ENCODE measurements at places on chromosomes 5 and 9.

GRCh38 chr5:122985954-122986721 lies 50.4 kb downstream of the PPIC start:
- DNase-seq, result no peak

GRCh38 chr9:124776618-124776953 lies 347 bp upstream of the OLFML2A start:
- no peak for DNase-seq

DNA sequence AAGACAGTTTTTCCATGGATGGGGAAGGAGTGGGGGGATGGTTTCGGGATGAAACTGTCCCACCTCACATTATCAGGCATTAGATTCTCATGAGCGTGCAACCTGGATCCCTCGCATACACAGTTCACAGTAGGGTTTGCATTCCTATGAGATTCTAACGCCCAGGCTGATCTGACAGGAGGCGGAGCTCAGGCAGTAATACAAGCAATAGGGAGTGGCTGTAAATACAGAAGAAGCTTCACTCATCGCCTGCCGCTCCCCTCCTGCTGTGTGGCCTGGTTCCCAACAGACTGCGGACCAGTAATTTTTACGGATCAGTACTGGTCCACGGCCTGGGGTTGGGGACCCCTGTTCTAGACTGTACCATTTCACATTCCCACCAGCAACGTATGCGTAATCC lies 68.3 kb upstream of the OTULINL start:
- no peak for DNase-seq

GRCh38 chr9:74672237-74672636 lies 175.1 kb downstream of the RORB start:
- DNase-seq, result no peak

GRCh38 chr9:131348631-131349521 lies 45.0 kb upstream of the PRRC2B start:
- DNase-seq, result no peak

GRCh38 chr9:129561594-129562281 lies 59.2 kb downstream of the C9orf50 start:
- DNase-seq, result no peak

DNA sequence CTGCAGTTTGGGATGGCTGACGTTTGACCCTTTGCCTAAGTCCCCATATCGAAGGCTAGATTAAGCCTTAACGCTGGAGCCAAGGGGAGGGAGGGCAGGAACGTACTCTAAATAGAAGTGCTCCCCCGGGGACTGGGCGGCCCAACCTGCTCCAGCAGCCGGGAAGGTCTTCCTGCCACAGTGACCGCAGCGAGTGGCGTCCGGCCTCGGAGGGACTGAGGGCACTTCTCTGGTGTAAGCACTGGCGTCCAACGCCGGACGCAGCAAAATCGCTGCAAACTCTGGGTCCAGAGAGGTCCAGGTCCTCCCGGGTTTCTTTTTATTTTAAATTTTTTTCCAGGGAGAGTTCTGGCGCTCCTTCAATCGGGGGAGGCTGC lies 505 bp upstream of the ACER2 start:
- DNase-seq, result no peak

DNA sequence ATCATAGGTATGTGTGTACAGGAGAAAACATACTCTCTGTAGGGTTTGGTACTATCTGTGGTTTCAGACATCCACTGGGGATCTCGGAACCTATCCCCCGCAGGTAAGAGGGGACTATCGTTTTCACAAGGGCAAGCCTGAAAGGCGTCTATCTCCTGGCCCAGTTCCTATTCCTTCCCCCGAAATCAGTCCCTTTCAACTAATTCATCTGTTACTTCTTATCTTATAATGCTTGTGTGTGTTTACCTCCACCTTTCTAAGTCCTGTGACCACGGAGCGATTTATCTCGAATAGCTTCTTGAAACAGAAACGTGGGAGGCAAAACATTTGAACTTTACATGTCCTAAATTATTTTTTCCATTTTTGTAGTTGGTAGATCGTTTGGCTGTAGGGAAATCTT lies 11.4 kb downstream of the ABO start:
- no peak for DNase-seq

DNA sequence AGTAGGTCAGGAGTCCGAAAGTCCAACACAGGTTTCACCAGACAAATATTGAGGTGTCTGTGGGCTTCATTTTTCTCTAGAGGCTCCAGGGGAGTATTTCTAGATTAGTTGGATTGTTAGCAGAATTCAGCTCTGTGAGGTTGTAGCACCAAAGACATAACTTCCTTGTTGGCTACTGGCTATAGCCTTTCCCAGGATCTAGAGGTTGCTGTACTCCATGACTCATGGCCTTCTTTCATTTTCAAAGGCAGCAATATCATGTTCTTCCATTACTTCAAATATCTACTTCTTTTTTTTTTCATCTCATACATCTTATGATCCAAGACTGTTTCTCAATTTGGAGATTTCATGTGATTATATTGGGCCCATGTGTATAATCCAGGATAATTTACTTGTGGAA lies 404.0 kb upstream of the FAM174A start:
- no peak for DNase-seq

- peak; percentile 45 for DNase-seq
Measured at GRCh38 chr9:114285166-114285867, 37.6 kb upstream of the ORM1 start.

GRCh38 chr9:78320875-78321496 lies 24.1 kb downstream of the PSAT1 start:
- no peak for DNase-seq

GRCh38 chr9:132997591-132997990 lies 19.1 kb downstream of the GFI1B start:
- no peak for DNase-seq

- no peak for DNase-seq
Measured at GRCh38 chr5:160991205-160991604, 139.2 kb upstream of the ATP10B start.

DNA sequence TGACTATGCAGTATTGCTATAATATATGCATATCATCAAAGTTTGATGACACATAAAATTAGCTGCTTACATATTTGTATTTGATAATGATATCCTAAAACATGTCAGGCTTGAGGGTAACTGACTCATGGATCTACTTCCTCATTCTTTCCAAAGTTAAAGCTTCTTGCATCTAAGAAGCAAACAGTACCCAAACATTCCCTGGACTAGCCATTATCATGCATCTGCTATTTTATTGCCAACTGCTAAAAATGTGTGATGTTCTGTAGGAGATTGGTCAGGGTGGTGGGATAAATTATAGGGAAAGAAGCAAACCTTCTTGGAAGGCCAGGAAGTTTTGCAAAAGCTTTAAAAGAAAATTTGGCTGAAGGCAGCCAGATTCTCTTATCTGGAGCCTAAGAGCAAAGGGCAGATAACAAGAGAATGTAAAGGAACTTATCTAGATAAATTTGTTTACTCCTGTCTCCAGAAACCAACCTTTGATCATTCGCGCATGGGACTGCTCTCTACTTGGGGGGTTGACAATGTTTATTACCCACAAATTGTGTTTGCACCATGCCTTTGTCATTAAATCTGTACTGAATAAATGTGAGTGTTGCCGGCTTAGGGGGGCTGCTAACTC lies 604.1 kb upstream of the TLE4 start:
- DNase-seq, result no peak

- no peak for DNase-seq
Measured at GRCh38 chr5:13115476-13115875, 829.0 kb downstream of the DNAH5 start.

Data from left renal pelvis (tissue), 4 donors.